Forelimb muscle (tissue), 1 donor: ENCODE measurements at places on chromosomes 4 and X. TPM values are rescaled to one million over a fixed set of nuclear protein-coding genes. Genes with fewer than 3 reads are reported as not detected.

- peak; percentile 2 for DNase-seq
Measured at GRCh38 chrX:52574416-52575275, 57.8 kb upstream of the XAGE1B start.

- no peak for DNase-seq
Measured at GRCh38 chr4:40739347-40739746, 10.4 kb upstream of the NSUN7 start.

DNA sequence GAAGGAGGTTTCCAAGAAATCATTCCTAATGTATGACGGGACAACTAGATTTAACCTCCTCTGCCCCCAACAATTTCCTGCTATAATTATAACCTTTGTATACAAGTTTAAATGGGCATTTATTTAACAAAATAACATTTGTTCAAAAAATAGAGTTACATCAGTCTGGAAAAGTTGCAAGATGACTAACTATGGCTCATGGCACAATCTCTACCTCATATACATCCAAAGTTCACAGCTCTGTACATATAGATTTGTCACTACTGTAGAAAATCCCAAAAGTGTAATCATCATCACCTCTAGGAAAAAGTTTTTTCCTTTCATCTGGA, 3.8 kb upstream of the RPS6KA3 start:
- no peak for DNase-seq

- no peak for DNase-seq
Measured at GRCh38 chr4:125316401-125316790, 1.6 kb downstream of the FAT4 start.

DNA sequence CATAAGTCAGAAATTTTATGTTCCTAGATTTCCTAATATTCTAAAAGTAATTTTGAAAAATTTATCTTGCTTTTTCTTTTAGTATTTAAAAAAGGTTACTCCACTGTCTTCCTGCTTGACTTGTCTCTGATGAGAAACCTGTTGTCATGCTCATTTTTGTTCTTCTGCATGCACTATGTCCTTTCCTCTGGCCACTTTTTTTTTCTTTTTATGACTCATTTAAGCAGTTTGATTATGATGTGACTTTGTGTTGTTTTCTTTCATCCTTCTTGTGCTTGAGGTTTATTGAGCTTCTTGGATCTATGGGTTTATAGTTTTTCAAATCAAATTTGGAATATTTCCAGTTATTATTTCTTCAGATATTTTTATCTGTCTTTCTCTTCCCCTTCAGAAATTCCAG, 12.0 kb upstream of the UFSP2 start:
- no peak for DNase-seq

DNA sequence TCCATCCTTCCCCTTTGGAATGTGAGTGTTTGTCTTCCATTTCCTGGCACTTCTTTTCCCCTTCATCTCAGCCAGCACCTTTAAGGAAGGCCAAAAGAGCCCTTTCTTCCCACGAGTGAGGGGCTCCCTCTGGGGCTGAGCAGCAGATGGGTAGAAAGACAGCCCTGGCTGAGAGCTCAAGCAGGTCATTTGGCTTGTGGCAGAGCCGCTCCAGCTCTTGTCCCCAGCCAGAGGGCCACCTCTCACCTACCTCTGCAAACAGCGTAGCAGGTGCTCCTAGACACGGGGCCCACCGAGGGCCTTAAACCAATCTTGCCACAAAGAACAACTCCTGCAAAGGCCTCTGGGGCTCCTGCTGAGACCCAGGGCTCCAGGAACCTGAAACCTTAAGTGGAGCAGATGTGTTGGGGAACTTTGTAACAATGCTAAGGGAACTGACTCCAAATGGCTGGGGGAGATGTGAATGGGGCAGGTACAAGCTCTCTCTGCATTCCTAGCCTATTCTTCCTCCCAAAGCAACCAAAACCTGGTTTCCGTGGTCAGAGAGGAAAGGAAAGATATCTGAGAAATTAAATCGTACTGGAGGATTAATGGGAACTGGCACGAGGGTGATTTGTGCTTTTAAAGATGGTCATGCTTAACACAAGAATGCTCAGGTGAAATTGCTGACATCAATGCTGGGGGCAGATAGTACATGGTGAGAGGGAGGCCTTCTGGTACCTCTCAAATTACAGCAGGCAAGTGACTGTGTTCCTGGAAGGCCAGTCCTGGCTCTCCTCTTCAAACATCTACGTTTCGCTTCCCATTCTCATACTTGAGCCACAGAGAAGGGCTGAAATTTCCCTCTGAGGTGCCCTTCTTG, 27.0 kb downstream of the TFDP3 start:
- no peak for DNase-seq

GRCh38 chr4:82551734-82552133, 10.1 kb downstream of the TMEM150C start:
- DNase-seq, result no peak

- DNase-seq, result no peak
Measured at GRCh38 chr4:114911111-114911510, 202.3 kb downstream of the NDST4 start.

DNA sequence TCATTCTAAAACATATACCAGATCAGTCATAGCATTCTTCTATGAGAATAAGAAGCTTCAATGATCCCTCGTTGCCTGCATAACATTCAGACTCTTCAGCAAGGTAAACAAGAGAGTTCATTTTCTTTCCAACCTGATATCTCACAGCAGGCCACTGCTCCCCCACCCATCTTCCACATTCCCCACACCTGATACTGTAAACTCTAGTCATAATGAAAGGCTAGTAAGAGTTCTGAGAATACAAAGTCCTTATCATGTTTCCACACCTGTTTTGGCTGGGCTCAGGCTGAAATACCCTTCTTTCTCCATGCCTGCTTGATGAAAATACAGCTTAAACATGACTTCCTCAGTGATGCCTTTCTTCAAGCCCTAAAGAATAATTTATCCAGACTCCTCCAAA, 2.3 kb upstream of the AASDH start:
- no peak for DNase-seq

RASSF6 gene
- polyA plus RNA-seq, result not detected
